Left ventricle myocardium inferior (tissue), 1 donor: ENCODE measurements at places on chromosomes 3 and 15. TPM values are rescaled to one million over a fixed set of nuclear protein-coding genes. Genes with fewer than 3 reads are reported as not detected.
A peak's percentile ranks its signal among the peaks of the same experiment; 100 is the strongest.

GABRA5 gene
- not detected for total RNA-seq

DNA sequence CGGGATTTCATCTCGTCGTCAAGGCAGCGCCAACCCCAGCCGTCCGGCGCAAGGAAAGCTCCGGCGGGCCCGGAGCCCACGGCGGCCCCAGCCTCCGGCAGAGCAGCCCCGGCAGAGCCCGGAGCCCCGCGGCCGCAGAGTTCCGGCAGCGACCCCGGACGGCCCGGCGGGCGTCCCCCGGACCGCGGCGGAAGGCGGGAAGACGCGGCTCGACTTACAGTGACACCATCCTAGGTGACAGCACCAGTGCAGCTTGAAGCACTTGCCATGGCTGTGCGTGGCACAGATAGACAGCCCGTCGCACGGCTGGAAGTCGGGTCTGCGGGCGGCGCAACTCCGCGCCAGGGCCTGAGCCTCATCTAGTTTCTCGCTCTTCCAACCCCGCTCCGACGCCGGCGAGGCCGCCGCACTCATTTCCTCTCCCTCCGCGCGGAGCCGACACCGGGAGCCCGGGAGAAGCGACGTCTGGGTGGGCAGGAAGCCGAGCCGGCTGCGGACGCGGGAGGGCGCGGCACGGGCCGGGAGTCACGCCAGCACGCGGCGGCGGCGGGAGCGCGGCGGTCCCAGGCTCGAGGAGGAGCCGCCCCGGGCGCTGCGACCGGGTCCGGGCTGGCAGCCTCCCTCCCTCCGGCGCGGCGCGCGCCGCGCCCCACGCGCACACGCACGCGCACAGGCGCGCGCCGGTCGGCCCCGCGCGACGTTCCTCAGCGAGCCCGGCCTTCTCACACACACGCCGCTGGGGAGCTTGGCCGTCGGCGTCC, at the start of gene C3orf70:
Gene C3orf70, minus strand, starts transcription at position 651 of the 761 bp plus-strand sequence. Its CDS starts 237 bp downstream, at position 414.
- DNase-seq = peak; percentile 75
- H3K4me1 ChIP-seq = peaks cover 46% of the 10 kb centered on the region
- no peaks in the 10 kb centered on the region for H3K36me3 ChIP-seq
- H3K27me3 ChIP-seq = peaks cover 90% of the 10 kb centered on the region

GRCh38 chr3:34020170-34020569, 221.7 kb downstream of the PDCD6IP start:
- DNase-seq = no peak

GRCh38 chr3:144129536-144130214, 158.1 kb downstream of the DIPK2A start:
- no peaks in the 10 kb centered on the region for H3K27me3 ChIP-seq
- no peak for DNase-seq
- H3K4me3 ChIP-seq = no peak overlapping the region
- H3K4me1 ChIP-seq = no peaks in the 10 kb centered on the region

GRCh38 chr3:19885468-19885867, 48.5 kb downstream of the EFHB start:
- peaks cover 21% of the 10 kb centered on the region for H3K4me1 ChIP-seq
- no peaks in the 10 kb centered on the region for H3K36me3 ChIP-seq
- H3K27ac ChIP-seq = no peak overlapping the region
- DNase-seq = no peak
- no peak overlapping the region for H3K4me3 ChIP-seq

DNA sequence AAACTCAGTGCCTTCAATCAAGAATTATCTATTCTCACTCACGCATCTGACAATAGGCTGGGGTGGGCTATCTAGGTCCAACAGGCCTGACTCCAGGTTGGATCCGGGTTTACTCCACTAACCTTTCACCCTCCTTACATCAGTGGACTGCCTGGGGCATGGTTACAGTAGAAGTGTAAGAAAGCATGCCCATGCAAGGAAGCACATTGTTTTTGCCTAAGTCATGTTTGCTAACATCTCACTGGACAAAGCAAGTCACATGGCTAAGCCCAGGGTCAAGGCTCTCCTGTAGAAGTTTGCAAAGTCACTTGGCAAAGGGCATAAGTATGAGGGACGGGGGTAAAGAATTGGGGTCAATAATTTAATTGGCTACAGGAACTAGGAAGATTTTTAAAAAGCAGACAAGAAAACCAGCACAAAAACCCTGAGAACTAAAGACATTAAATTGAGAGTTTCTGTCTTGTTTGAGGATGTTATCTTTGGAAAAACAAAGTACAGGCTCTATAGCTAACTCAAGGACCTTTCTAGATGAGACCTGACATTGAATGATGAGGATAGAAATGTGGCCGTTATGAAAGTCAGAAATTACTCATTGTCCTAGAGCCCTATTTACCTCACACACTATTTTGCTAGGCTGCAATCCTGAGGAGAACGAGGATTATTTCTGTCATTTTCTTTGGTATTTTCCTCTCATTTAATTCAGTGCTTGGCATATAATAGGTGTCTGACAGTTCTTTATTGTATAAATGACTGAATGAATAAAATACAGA, 214.2 kb downstream of the IL20RB start:
- no peak for DNase-seq
- no peak overlapping the region for H3K27ac ChIP-seq
- H3K36me3 ChIP-seq = no peaks in the 10 kb centered on the region
- no peaks in the 10 kb centered on the region for H3K4me1 ChIP-seq
- no peak overlapping the region for H3K4me3 ChIP-seq

DNA sequence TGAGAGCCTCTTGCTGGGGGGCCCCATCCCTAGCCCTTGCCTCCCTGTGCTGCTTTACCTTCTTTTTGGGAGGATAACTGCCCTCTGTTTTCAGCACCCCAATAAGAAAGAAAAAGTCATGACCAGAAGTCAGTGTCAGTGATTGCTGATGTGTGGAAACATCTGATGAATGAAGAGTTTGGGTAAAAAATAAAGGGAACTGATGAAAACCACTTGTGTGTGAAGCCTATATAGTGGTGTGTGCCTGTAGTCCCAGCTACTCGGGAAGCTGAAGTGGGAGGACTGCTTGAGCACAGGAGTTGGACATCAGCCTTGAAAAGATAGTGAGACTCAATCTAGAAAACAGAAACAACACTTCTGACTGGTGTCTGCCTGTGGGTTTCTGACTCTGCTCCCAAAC, 9.8 kb upstream of the CELSR3 start:
- DNase-seq = no peak
- no peak overlapping the region for H3K4me3 ChIP-seq
- no peaks in the 10 kb centered on the region for H3K4me1 ChIP-seq

DNA sequence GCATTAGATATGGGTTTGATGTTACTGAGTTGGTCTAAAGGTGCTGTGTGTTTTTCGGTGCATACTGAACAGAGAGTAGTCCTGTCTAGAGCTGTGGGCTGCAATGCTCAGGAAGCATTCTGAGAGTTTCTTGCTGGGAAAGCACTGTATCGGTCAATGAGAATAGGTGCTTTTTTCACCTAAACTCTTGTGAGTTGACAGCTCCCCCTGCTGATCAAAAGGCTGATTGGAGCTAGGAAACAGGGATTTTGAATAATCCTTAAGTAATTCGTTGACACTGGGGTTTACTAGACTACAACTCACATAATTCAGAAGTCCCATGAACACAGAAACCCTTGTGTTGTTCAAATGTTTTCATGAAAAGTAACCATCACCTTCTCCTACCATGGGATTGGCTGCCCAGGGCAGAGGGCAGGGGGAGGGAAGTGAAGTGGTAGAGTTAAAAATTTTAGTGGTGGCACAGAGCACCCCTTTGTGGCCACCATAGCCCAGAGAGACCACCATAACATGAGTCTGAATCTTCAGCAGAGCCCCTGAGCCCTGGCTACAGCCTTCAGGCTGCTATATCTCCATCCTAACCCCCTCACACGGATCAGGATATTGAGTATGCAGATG, 13.0 kb upstream of the MANF start:
- H3K27ac ChIP-seq = no peak overlapping the region
- no peak overlapping the region for H3K4me3 ChIP-seq
- H3K4me1 ChIP-seq = no peaks in the 10 kb centered on the region
- DNase-seq = no peak
- H3K36me3 ChIP-seq = no peaks in the 10 kb centered on the region
- peaks cover 7% of the 10 kb centered on the region for H3K27me3 ChIP-seq
